ENCODE measurements at places on chromosomes 3 and 15.

DNA sequence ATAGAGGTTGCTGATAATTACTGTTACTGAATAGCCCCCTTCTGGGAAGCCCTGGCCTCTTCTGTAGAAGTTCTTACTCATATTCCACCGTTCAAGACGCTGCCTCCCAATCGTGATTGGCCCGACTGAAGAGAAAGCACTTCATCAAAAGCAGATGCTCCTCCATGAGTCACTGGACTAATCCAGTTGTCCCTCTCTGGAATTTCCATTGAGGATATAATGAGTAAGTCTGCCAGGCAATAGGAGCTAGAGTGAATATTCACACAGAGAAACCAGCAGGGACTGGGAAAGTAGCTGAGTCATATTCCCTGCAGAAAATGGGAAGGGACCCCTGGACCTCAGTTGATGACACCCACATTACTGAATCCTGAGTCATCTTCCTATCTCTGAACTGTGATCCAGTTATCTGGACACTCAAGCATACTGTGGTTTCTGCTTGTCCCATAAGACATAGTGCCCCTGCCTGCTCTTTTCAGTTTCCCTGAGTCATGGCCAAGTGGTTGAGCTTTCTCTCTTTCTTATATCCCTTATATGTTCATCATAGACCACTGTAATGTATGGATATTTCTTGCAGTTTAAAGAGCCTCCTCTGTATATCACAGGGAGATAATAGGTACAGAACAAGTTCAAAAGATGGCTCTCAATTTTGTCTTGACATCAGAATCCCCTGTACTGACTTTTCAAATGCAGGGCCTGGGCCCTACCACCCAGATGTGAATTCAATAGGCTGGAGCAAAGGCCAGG, 151.2 kb upstream of the CDIN1 start:
- DNase-seq, result no peak

- no peak for DNase-seq
These were observed 117.8 kb downstream of the TMEM266 start for GRCh38 chr15:76177491-76178040.

DNA sequence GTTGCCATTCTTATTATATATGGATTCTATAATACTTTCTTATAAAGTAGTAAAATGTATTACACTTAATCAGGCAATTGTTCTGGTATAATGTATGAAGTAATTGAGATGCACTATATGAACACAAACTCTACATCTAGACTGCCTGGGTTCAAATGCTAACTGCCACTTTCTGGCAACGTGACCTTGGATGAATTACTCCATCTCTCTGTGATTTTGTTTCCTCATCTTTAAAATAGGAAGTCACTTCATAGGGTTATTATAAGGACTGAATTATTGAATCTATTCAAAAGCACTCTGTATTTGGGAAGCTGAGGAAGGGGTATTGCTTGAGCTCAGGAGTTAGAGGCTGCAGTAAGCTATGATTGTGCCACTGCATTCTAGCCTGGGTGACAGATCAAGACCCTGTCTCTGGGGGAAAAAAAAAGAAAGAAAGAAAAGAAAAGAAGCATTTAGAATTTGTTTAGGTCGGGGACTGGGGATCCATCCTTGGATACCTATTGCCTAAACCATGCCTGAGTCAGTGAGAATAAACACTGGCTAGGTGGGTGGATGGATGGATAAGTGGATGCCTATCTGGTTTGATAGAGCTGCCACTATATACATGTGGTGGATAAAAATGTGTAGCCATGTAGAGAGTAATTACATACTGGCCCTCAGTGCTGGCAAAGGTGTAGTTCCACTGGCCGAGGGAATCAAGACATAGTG, 2.5 kb downstream of the TM4SF1 start:
- no peak for DNase-seq

DNA sequence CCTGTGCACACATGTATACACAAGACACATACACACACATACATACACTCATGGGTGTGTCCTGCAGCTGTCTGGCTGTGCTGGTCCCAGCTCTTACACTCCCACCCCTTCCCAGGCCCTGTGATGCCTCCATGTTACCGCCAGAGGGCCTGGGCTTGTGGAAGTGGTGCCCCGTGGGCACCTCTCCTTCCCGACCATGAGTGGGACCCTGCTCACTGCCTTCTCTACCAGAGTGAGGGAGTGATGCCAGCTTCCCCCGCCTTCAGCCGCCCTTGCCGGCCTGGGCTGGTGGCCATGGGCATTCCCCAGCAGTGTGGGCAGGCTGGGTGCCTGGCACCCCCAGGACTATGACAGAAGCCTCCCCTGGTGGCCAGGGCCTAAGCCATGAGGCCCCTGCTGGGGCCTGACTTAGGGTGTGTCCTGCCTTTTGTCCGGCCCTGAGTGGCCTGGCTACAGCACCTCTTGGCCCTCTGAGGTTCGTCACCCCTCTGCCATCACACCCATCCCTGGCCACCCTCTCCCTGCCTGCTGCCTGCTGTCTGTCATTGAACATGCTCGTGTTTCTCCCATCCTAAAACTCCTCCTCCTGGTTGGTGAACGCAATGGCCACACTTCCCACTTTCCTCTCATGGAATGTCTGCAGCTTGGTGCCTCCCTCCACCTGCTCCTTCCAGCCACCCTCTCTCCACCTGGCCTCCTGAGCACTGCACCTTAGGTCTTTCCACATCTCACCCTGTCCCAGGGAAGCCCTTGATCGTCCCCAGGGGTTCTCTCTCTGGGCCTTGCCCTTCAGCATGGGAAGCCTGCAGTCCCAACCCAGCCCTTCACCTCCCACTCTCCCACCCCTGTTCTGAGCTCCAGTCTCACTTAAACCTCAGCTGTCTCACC, 14.6 kb downstream of the HDAC11 start:
- no peak for DNase-seq

DNA sequence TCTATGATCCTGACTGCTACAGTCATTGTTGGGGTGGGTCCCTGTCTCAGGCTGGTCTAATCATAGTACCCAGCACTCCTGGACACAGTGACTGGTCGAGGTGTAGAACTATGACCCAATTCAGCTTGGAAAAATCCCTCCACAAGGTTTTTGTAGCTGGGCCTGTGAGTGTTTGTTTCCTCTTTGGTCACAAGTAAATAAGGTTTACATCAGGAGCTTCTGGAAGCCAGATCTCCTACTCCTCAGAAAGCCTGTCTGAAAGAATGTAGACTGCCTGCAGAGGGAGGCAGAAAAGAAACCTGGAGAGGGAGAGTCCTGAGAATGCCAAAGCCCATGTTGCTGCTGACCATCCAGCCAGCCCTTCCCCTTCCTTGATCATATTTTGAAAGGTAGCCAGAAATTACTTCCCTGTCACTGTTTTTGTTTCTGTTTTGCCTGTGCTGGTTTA, 123.2 kb downstream of the RAP2B start:
- no peak for DNase-seq

DNA sequence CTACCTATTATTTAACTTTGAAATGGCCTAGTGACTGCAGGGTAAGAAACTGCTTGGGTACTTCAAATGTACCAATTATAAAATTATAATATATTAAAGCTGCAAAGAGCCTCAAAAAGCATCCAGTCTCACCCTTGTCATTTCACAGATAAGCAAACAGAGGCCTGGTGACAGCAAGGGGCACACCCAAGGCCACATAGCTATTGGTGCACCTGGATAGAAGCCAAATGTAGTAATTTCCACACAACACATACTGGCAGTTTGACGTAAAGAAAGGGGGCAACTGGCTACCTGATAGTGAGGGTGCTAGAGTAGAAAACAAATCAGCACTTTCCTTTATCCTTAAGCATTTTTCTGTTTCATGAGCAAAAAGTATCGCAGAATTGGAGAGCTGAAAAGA, 51.1 kb downstream of the IFT57 start:
- DNase-seq, result no peak
